Astrocyte of the cerebellum (primary cell): ENCODE measurements at places on chromosomes 4 and X.

GRCh38 chr4:164768516-164768915 lies 14.6 kb downstream of the SMIM31 start:
- DNase-seq: no peak

DNA sequence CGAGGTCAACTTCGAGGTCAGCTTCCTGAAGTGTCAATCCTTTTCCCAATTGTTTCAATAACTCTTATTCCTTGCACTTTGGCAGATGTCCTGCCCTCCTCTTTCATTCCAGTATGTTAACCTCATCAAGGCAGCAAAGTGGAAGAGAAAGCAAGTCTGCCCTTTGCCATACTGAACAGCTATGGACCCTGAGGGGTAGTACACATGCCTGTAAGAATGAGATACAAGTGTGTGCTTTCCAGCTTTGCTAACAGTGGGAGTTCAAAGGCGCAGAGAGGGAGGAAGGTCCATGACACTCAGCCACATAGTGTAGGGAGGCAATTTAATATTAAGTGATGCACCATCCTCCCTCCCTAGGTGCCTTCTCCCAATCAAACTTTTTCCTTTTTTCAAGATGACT lies 96.4 kb upstream of the ZCCHC13 start:
- DNase-seq: no peak

DNA sequence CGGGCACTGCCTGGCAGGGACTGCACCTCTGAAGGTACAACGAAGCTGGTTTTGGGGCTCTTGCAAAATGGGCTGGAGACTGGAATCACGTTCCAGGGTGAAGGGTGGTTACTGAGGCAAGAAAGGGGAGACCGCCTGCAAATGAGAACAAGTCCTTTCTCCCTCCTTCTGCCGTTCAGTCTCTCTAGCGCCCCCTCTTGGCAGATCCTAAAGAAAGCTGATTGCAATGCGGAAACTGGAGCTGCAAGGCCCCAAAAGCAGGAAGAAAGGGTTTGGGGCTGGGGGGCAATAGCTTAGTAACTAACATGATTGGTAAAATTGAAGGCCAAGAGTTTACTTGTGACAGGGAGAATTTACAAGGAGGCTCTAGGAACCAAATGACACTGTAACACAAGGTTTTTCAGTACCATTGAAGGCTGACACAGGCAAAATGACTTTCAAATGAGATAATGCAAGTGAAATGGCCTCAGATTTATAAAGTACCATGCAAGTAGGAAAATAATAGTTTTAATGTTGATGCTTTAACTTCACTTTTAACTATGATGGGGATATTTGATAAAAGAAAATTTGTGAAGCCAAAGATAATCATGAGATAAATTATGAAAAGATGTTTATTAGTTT lies 222.7 kb upstream of the HAND2 start:
- no peak for DNase-seq

GRCh38 chr4:10461091-10461849 lies 4.0 kb upstream of the ZNF518B start:
- DNase-seq: peak; percentile 6

DNA sequence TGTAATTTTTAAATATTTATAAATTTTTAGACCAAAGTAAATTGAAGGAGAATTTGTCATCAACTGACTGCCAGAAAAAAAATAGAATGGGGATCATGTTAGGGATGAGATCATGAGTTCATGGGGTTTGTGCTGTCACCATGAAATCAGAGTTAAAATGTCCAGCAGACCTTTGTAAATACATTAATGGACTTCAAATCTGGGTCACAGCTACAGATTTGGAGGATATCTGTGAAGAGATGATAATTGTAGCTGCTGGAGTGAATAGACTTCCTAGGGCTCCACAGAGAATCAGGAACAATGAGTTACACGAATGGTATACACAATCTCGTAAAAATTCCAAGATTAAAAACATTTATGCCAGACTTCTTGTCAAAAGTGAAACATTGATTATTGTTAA lies 6.6 kb downstream of the FSTL5 start:
- DNase-seq: no peak

DNA sequence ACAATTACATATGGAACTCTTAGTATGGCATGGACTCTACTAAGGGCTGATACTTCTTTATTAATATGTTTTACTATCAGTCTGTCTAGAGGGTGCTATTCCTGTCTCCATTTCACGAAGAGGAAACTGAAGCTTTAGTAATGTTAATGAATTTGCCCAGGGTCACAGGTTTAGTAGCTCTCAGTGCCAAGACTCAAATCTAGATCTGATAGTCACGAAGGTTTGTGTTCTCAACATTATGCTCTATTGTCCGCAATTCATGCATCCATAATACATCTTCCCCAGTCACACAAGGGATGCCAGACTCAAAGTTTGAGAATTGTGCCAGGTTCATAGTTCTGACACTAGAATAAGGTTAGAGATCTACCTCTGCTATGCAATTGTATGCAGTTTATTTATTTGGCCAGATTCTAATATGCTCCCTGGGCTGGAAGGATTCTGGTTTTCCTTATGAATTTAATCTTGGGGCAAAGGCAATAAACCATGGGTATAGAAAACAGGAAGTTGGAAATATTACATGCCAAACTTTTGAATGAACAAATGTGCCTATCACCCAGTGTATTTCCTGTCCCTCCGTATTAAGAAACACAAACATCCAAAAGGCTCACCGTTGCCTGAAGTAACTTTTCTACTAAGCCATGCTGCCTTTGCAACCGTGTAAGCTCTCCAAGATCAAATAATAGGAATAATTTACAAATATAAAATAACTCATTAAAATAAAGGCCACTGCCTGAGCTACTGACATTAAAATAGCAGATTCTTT lies 478.5 kb downstream of the INPP4B start:
- DNase-seq: no peak

- no peak for DNase-seq
These were observed 40.6 kb upstream of the IL21 start for GRCh38 chr4:122661176-122662160.

DNA sequence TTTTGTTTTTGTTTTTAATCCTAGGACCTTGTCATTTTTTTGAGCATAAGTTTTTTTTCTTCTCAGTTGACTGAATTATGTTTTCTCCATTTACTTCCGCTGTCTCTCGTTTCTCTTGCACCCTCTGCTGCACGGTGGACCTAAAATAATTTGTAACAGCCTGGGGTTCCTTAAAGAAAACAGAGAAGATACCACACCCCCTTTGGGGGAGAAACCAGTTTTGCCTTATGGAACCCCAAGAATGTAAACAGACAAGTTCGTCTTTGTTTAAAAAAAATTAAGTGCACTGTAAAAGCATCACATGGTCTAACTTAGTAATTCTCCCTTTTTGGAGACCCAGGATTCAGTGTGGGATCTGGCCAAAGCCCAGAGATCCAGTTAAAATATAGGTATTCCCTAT lies 32.8 kb upstream of the MAGEA4 start:
- DNase-seq: no peak

DNA sequence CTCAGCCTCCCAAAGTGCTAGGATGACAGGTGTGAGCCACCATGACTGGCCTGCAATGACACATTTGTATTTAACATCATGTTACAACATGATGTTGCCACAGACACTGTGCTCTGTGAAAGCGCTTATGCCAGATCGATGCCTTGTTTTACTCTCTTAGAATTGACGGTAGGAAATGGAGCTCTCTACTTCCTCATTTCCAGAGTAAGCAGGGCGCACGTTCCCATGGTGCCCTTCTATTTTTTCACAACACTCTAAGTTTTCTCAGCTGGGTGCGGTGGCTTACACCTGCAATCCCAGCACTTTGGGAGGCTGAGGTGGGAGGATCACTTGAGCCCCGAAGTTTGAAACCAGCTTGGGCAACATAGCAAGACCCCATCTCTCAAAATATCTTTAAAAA lies 60.7 kb upstream of the DHRSX start:
- no peak for DNase-seq

DNA sequence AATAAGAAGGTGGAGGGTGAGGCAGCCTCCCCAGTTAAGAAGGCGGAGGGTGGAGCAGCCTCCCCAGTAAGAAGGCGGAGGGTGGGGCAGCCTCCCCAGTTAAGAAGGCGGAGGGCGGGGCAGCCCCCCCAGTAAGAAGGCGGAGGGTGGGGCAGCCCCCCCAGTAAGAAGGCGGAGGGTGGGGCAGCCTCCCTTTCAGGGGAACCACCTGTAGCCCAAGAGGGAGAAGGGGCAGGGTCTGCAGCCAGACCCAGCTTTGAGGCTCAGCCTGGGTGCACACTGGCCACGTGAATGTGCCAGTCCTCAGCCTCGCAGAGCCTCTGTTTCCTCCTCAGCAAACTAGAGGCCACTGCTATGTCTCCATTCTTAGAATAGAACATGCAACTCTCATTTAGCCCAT lies 52.6 kb downstream of the HMX1 start:
- no peak for DNase-seq

- DNase-seq: peak; percentile 18
These were observed 1420.4 kb downstream of the RAPGEF2 start for GRCh38 chr4:160523231-160523630.

- DNase-seq: no peak
These were observed 53.0 kb upstream of the GABRA2 start for GRCh38 chr4:46442963-46443362.

- DNase-seq: no peak
These were observed 29.4 kb downstream of the IRF2 start for GRCh38 chr4:184444953-184445309.

DNA sequence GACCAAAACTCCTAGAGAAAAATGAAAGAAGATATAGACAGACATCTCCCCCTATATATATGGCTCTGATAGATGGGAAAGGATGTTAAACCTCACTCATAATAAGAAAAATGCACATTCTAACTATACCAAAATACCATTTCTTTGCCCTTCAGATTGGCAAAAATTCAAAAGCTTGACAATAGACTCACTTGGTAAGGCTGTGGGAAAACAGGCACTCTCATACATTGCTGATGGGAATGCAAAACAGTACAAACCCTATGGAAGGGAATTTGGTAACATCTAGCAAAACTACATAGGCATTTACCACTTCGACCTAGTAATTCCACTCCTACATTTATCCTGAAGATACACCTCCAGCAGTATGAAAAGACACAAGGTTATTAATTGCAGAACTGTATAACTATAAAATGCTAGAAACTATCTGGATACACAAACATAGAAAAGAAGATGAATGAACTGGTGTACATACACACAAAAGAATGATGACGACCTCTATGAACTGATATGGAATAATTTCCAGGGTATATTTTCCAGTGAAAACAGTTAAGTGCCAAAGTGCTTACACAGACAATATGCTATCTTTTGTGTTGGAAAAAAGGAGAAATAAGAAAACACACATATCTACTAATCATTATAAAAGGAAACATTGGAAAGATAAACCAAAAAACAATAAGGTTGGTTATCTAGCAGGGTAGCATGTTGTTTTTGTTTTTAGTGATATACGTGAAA lies 48.5 kb downstream of the WDFY3 start:
- no peak for DNase-seq

DNA sequence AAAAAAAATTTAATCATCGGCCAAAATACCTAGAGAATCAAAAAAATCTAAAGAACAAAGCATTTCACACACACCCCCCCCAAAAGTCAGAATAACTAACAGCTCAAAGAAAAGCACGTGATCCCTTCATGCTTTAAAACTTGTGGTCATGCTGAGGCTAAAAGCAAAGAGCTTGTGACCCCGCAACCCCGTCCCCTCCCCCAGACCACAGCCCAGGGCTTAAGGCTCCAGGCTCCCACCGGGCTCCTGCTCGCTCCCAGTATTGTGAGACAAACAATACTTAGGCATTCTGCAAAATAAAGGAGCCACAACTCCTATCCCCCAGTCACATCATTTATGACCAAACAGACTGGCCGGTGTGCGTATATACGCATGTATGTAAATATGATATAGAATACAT lies 62.1 kb upstream of the CCDC160 start:
- DNase-seq: no peak

DNA sequence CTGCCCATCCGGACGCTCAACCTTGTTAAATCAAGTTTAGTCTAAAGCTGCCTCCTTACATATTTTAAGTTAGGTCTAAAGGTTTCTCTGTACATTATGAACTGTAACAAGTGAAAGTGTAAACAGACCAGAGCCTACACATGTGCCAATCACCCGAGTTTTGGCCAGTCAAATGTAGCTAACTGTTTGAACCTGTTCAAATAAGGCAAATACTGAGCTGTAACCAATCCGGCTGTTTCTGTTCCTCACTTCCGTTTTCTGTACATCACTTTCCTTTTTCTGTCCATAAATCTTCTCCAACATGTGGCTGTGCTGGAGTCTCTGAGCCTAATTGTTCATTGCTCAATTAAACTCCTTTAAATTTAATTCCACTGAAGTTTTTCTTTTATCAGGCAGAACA lies 113.3 kb upstream of the SHISA3 start:
- DNase-seq: no peak

DNA sequence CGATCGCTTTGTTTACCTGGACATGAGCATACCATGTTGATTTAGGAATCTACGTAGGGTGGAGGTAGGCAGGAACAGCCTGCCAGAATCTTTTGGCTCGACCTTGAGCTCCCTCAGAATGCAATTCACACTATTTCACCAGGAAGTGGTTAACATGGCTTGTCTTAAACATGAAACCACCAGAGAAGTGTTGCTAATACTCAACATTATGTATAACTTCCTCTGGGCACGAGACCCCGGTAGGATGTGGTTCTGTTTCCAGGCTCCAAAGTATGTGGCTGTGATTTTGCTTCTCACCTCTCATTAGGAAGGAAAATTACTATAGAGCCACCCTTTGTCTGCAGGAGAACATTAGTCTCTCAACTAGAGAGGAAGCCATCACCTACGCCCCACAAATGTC lies 59.0 kb upstream of the VCX3B start:
- DNase-seq: no peak

GRCh38 chr4:123976285-123976684 lies 579.7 kb downstream of the SPRY1 start:
- DNase-seq: no peak

DNA sequence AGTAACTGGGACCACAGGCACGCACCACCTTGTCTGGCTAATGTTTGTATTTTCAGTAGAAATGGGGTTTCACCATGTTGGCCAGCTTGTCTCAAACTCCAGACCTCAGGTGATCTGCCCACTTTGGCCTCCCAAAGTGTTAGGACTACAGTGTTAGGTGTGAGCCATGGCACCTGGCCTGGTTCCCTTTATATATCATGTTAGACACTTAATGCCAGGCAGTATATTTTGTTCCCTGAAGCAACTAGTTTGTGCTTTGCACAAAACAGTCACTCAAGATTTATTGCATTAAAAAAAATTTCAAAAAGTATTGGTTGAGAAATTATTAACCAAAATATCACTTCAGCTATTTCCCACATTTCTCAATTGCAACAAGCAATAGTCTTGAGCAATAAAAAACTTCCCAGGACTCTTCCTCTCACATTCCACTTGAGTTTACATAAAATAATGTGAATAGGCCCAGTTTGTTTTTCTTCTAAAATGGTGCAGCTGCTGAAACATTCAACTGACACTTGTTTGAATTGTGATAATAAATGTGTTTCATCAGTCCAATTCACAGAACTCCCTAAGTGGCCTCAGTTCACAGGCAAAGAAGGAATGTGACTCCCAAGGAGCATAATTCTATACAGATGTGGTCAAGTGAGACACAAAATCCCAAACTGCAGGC lies 22.7 kb downstream of the CXCL1 start:
- peak; percentile 76 for DNase-seq
